NCI-H2171 treated with DMSO at 0.1 percent for 48 hours (cell line): ENCODE measurements at places on chromosomes 6 and 20.
A peak's percentile ranks its signal among the peaks of the same experiment; 100 is the strongest.

GRCh38 chr6:159914565-159914923, 23.8 kb downstream of the MAS1 start:
- DNase-seq, result no peak

DNA sequence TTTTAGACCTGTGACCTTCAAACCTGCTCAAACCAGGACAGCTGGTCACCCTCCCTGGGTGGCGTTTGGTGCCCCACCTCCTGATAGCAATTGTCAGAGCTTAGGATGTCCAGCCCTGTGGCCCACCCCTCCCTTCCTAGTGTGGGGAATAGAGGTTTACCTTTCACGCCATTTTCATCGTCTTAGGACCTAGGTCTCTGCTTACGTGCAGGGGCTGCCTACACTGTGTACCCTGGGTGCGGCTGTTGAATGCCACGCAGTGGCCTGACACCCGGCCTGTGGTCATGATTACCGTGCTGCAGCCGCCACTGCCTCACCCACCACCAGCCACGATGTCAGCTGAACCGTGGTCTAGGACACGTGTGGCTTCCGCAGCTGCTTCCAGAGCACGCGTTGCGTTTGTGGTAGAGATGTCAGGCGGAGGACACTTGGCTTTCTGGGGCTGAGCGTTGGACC, 157.3 kb downstream of the DTNBP1 start:
- no peak for DNase-seq

GRCh38 chr6:161035182-161035980, 43.8 kb downstream of the MAP3K4 start:
- DNase-seq, result no peak

GRCh38 chr6:79713701-79714322, 82.7 kb downstream of the SH3BGRL2 start:
- peak; percentile 57 for DNase-seq

DNA sequence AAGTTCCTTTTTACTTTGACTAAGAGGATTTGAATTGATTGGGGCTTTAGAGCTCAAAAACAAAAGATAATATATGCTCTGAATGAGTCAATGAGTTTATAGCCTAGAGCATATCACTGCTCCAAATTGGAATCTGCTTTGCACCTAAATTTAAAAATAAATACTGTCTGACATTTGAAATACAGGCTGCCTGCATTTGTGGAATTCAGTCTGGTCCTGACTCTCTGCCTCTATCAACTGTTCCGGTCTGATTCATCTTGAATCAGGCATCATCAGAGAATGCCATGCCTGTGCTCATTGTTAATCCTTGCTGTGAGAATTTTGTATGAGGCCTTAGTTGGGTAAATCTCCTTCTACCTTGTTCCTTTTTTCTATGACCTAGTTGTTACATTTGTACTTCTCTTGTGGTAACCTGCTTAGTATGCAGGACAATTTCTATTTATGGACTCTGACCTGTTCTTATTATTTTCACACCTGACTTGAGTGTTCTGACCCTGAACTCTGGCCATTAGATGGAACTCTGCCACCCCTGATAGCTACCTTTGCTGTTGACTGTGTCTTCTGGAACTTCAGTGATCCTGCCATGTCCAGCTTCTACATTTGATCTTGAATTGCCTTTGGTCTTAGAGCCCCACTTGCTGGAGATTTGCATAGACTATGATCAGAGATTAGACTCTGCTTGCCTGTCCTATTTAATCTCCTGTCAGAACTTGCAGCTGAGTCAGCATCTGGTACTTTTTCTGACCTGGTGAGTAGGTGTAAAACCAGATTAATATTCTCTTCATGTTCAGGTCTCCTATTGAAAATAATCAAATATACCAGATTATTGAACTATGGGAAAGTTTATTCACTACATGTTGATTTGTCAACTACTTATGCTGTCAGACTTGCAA, 442.7 kb upstream of the HS3ST5 start:
- DNase-seq, result no peak

GRCh38 chr20:41242807-41243206, 74.7 kb downstream of the ZHX3 start:
- no peak for DNase-seq

DNA sequence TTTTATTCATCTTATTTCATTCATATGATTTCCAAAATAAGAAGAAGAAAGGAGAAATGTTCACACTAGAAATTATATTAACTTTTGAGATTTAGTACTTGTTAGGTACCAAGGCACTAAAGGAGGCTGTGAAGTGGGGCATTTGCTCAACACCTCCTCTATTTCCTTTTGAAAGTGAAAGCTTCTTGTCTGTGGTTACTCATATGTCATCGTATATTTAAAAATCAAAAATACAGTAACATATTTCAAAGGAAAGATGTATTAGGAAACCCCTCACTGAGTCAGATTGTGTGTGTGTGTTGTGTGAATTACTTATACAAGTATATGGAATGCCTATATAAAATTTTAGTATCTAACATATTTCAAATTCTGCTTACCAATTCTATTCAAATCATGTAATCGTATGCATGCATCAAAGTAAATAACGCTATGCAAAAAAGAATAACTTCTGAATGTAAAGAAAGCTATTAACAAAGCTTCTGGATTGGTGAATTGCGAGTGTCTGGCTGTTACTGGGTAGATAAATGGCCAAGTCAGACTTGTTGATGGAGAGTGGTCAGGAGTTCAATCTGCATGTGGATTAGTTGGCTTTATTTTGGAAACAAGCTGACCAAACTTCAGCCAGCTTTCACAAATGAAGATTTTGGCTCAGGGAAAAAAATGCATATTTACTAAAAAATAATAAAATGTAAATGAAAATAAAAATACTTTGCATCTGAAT, 70.9 kb downstream of the PACRG start:
- DNase-seq, result no peak

- DNase-seq, result no peak
Observed at GRCh38 chr6:130754786-130755367, 72.3 kb upstream of the SMLR1 start.

DNA sequence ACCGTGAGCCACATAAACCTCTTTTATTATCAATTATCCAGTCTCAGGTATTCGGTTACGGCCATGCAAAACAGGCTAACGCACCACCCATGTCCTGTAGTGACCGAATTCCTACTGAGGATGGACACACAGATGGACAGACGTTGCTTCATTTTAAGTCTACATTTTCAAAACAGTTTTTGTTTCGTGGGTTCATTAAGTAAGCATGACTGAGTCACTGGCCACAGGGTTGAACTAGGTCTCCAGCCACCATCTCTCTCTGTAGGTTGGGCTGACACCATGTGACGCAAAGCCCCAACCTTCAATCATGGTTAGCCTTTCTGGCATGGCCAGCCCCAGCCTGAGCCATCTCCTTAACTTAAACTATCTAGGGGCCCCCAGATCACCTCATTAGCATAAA, 110.0 kb upstream of the SLC22A23 start:
- DNase-seq, result no peak

- DNase-seq, result no peak
Observed at GRCh38 chr20:48622421-48622820, 205.4 kb downstream of the PREX1 start.

- DNase-seq, result no peak
Observed at GRCh38 chr6:48048451-48049146, 62.4 kb downstream of the PTCHD4 start.

DNA sequence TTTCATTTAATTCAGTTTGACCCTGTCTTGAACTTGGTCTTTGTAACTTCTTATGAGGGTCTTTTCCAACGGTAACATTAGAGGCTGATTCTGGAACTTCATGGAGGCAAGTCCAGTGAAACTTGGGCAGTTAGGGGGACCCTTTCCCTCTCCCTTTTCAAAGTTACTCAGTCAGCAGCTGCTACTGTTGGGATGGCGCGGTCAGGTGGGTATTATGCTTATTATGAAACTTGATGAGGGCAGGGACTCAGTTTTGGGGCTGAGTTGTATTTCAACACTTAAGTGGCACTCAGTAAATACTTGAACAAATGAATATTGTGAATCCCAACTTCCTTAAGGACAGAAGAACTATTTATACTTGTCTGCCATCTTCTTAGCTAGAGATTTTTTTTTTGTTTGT, 20.8 kb downstream of the TOP1 start:
- no peak for DNase-seq

- DNase-seq, result no peak
Observed at GRCh38 chr6:6847591-6847990, 259.1 kb downstream of the LY86 start.

DNA sequence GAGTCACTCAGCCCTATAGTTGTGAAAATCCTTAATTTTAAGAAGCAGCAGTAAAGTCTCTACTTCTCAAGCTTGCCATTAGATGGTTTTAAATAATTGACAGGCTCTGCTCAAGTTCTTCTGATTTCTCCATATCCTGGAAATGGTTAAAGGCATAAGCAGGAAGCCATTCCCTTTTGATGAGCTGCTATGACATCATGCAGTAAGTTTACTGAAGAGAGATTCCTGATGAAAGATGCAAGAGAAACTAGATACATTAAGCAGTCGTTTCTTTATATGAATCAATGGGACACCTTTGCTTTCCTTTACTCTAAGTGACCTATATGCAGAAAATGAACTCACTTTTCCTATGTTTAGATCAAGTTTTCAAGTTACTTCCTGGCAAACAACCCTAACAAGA, 9.8 kb downstream of the POPDC3 start:
- DNase-seq, result no peak

GRCh38 chr20:9942736-9943135, 92.1 kb upstream of the ANKEF1 start:
- DNase-seq, result no peak

DNA sequence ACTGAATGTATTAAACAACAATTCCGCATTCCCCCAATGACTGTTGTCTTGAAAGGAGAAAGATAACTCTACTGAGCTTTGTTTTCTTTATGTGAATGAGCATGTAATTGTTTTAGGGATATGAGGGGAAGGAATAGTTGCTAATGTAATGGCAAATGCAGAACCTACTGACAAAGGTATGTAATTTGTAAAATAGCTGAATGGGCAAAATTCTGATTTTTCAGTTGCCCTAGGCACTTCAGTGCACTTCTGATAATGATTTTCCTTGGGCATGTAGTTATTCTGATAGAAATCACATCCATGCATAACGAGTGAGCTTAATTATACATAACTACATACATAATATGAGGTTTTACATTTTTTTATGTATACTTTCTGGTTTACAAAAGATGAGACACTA, 53.4 kb upstream of the FOXO3 start:
- no peak for DNase-seq

DNA sequence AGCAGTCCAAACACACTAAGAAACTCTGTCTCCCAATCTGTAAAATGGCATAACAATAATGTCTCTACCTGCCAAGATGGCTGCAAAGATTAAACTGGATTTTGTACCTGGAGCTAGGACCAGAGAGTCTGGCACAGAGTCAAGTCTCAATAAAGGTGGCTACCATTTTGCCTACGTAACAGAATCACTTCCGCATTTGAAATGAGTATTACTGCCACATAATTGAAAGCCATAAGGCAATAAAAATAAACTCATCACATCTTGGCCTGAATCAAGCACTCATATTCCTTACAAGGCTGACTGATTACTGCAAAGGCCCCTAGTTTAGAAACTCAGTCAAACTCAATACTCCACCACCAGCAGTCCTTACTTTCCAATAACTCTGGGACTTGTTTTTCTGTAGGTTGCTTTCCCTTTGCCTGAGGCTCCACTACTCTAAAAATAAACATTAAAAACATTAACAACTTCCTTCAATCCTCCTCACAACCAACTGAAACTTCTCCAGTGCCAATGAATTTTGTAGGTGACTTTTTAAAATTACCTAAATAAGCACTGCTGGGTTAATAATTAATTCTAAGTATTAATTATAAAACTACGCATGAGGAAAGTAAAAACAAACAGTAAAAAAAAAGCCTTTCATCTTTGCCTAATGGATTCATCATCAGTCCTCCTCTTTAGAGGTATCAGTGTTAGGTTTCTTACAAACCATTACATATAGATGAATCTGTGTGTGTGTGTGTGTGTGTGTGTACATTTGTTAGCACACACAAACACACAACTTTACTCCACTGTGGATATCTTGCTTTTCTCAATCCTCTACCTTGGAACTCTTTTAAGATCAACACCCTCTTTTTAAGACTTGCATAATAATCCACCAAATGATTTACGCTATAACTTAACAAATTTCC, 3.7 kb downstream of the KIF16B start:
- DNase-seq, result no peak

DNA sequence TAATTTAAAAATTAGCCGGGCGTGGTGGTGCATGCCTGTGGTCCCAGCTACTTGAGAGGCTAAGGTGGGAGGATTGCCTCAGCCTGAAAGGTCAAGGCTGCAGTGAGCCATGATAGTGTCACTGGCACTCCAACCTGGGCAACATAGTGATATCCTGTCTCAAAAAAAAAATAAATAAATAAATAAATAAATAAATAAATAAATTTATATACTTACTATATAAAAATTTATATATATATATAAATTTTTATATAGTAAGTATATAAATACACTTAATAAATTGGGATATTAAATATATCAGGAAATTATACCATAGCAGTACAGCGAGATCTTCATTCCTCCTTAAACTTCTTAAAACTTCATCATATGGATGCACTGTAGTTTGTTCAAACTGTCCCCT, 23.0 kb upstream of the IPCEF1 start:
- no peak for DNase-seq

GRCh38 chr6:33838983-33839382, 35.2 kb upstream of the MLN start:
- DNase-seq, result no peak

DNA sequence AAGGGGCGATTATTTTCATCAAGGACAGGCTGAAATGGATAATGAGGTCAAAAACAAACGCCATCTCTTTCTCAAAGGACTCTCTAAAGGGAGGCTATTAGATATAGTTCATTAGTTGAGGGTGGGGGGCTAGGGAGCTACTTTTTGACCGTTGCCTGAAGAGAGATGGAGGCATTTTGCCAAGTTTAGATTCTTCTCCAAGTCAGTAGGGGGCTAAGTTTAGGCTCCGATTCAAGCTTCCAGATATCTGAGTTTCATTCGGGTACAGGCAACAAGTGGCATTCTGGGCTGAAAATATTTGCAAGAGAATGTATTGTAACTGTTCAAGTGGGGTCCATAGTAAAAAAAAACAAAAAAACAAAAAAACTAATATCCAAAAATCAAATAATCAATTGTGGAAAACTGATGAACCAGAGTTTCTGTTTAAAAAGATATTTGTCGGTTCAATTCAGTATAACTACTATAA, 43.4 kb upstream of the PIM1 start:
- no peak for DNase-seq

- DNase-seq, result no peak
Observed at GRCh38 chr6:45699663-45700062, 316.0 kb downstream of the CLIC5 start.
